ENCODE measurements at places on chromosomes 1 and 21.

DNA sequence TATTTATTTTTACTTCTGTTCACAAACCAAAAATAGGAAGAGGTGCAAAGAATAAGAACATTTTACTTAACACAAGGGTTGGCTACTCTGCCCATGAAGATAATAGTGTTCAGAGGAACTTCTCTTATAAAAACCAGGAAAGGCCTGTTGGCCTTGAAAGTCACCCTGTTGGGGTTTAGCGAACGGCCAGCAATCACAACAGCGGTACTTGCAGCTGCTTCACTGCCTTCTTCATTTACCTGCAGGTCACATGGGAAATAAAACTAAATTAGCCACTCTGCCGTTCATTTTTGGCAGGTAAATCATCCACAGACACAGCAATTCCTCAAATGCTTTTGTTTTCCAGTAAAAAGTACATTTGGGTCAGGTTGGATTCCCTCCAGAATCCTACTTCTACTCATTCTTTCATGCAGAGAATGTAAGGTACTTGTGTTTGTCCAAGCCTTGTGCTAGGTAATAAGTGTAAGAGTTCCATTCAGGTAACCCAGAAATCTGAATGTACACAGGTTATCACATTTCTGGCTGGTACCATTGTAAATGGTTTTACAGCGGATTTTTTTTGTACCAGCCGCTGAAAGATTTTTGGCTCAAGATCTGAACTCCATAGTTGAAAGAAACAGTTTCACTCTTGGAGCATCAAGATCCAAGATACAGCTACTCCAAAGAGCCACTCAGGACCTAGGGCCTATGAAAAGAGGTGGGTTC is 13.1 kb downstream of the SERPINC1 start:
- DNase-seq: no peak

- DNase-seq: no peak
Measured at GRCh38 chr1:118122234-118123004, 62.6 kb downstream of the SPAG17 start.

DNA sequence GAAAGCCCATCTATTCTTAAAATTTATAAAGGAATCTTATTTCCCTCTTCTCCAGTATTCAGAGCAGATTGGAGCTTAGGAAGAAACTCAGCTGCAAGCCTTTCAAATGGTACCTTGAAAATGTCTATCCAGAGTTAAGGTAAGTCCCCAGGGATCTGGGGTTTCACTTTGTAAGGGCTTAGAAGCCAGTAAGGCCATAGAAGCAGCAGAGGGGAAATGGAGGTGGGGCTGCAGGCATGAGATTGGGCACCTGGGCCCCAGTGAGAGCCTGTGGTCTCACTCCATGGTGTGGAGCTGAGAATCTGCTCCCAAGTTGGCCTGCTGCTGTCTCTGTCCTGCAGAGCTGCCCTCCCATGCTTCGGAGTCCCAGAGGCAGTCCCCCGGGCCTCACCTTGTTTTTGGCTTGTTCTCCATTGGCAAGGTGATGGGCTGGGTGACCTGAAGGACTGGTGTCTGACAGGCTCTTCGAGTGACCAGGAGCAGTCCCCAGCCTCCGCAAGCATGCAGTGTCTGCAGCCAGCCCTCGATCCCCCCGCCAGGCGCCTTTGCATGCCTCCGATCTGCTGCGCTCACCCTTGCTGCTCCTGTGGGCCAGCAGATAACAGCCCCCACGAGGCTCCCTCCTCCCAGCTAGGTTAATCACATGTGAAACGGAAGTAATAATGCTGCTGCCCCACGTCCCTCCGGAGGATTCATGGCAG is 163.1 kb downstream of the PGBD5 start:
- DNase-seq: no peak

DNA sequence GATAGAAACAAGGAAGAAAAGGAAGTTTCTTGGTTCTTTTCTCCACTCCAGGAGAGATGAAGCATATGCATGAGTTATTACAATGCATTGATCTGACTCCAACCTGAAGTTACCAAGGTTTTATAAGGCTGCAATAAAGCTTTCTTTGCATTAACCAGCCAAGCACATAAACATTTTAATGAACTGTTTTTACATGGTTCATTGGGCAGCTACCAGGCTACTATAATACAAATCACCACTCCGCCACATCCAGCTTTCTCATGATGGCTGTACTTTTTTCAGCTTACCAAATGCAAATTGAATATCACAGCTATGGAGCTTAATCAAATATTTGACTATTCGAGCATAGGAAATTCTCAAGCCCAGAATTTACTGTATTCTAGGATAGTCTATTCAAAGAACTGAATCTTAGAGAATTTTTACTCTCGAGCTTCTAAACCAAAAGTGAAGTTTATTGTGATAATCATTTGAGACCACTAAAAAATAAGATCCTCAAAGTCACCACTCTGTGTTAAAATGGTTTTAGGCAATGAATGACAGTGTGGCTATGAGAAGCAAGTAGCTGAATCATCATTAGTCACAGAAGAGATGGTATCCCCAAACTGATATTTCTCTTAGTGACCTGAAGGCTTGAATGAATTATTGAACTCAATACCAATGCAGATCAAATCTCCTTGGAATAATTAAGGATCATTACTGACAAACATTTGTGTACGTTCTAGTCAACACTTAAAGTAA is 58.6 kb upstream of the ZNF281 start:
- DNase-seq: no peak

GRCh38 chr1:153852170-153852569 is 70.6 kb downstream of the GATAD2B start:
- no peak for DNase-seq

DNA sequence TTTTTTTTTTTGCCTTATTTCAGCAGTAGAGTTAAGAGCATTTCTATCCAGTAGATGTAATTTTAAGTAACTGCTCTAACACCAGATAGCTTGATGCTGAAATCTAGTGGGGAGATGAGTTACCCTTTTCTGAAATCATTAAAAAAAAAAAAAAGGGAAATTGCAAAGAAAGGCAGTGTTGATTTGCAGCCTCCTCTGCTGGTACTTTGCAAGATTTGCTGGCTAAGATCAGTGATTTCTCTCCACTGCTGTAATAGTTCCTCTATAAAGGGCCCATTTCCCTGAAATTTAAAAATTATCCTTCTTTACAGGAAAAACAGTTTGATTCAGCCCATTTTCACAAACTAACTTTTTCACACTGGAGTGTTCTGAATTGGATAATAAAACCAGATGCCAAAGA is 120.6 kb downstream of the PTBP2 start:
- DNase-seq: no peak

DNA sequence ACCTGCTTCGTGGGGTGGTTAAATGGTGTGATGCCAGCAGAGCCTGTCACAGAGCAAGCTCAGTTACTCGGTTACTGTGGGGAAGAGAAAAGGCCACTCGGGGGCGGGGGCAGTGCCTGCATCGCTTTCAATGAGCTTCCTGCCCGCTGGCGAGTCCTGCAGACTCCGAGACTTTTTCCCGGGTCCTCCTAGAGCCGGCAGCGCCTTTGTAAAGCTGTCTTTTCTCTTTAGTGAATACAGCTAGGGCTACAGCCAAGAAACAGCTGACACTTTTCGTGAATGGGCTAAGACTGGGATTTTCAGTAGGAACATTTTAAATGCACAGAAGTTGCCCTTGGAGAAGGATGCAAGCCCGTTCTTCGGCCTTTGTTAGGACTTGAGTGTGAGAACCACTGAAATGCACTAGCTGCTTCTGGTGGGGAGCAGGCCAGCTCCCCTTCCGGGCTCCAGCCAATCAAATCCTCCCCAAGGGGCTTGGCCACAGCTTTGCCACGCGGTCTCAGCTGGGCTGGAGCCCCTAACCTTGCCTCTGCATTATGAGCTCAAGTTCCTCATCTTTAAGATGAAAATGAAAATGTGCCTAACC is 23.4 kb upstream of the EFHD2 start:
- no peak for DNase-seq

DNA sequence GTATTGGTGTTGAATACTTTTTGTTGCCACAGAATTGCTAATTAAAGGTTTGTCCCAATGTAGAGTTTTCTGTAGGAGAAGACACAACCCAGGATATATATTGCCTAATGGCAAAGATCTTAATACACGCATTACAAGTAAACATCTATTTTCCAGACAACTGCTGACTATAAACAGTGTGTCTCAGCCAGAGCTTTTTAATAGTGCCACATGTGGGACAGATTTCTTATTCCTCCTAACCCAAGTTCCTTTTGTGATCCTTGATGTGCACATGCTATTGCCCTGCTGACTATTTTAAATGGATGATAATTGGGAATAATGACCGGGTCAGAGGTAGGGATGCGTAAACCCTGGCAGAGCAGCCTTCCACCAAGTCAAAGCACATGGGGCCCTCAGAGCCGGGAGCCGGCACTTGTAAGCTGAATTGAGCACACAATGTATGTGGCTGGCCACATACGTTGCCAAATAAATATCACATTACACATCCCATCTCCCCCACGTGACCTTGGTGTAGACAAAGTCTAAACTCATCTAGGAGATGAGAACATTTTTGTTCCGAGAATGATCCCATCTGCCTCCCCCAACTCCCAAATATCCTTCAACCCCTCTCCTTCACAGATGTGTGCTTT is 209.8 kb upstream of the NFIA start:
- no peak for DNase-seq

DNA sequence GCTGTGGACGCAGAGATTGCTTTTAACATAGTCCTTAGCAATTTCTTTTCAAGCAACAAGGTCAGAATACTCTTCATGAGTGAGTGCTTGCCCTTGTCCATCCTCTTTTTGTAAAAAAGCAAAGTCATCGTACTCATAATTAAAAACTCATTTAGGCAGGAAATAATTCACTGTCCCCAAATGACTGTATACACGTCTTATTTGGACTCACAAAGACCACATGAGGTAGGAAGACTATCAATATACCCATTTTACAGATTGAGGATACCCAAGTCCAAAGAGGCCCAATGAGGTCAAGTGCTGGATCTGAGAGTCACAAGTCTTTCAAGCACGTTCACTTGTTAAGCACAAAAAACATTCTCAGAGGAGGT is 13.2 kb downstream of the ITPKB start:
- no peak for DNase-seq

- DNase-seq: no peak
Measured at GRCh38 chr1:221200464-221200863, 321.2 kb downstream of the HLX start.

GRCh38 chr1:9575486-9575885 is 13.2 kb upstream of the TMEM201 start:
- no peak for DNase-seq

DNA sequence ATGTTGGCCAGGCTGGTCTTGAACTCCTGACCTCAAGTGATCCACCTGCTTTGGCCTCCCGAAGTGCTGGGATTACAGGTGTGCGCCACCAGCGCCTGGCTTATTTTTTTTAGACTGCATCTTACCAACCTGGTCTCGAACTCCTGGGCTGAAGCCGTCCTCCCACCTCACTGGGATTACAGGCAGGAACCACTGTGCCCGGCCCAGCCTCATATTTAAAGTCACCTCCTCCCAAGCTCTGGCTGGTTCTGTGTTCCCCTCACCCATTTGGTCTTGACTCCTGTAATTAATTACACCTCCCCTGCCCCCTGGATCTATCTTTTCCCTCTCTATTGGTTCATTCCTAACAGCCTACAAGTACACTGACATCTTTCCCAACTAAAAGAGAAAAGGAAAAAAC is 1.7 kb upstream of the EXOSC10 start:
- no peak for DNase-seq

- no peak for DNase-seq
Measured at GRCh38 chr1:19430121-19431068, 54.9 kb downstream of the CAPZB start.

DNA sequence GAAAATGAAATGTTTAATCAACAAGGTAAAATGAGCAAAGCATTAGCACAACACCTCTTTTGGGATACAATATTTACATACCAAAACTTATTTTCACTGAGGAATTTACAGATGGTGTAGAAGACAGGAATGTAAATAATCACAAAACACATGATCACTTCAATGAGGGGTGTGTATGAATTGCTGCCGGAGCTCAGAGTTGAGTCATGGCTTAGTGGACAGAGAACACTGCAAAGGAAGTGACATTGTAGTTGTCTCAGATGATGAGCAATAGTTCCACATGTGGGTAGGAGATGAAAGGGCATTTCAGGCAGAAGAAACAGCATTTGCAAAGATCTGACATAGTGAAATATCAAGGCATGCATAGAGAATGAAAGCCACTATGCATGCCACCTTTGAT is 5.6 kb upstream of the KPRP start:
- no peak for DNase-seq

GRCh38 chr1:23578311-23578996 is 19.2 kb upstream of the ID3 start:
- no peak for DNase-seq

DNA sequence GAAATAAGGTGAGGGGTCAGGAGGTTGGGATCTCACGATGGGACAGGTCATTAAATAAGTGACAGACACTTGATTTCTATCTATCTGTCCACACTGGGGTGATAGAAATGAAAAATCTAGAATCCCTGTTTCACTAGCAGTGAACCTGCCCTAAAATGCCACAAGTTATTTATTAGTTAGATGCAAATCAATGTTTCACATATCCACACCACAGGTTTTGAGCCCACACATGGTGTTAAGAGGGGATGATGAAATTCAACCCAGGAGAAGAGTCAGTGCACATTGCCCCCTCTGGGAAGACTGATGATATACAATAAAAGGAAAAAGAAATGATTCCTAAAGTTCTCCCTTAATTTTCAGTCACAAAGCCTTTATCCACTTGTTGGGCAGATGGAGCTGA is 10.1 kb upstream of the NTPCR start:
- DNase-seq: no peak

DNA sequence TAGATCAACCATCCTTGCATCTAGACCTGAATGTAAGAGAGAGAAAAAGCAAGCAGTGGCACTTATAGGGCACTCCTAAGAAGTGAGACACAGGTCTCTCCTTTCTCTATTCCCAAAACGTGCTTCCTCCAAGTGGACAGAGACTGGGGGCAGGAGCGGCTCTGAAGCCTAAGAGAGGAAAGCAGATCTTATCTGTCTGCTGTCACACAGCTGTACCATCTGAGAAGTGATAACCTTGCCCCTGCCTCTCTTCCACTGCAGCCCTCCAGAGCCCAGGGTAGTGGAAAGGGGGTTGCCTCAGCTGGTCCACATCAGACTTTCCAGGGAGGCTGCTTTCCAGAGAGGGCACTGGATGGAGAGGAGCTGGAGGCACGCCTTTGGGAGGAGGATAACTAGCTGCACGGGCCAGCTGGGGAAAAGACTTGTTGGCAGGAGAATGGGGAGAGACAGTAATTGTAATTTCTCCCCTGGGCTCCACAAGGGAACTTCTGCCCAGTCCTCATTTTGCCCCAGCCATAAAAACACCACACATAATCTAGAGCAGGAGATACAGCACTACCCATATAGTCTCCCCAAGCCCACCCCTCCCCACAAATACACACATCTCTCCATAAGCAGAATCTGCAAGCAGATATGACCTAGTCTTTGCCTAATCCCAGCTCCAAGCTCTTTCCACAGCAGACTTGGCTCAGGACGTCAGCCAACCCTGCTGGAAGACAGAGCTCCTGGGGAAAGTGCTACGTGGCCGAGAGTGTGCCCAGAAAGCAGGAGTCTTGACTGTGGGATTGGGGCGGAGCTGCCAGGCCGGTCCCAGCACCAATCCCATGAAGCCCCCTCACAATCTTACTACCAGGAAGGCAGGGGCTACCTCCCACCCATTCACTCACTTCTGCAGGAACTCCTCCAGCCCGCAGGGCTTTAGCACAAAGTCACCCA is 31.2 kb downstream of the PIK3C2B start:
- no peak for DNase-seq
